ENCODE measurements at places on chromosomes 16 and 17. TPM values are rescaled to one million over a fixed set of nuclear protein-coding genes. Genes with fewer than 3 reads are reported as not detected.

GGA2 gene
- 76.4 TPM for total RNA-seq

AKAP1 gene
- 38.4 TPM for total RNA-seq

DNA sequence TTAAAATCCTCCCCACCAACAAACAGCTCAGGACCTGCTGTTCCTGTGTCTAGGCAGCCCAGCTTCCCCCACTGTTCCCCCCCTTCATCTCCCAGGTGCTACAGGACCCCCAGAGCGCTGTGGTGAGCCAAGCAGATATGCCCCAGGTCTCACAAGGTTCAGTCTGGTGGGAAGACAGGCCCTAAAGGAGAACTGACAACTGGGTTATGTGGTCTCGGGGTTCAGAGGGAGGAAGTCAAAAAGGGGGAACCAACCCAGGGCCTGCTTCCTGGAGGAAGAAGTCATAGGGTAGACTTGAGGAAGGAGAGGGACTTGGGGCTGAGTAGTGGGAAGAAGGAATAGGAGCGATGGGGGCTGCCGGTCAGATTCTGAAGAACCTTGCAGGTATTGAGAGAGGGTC lies 2.6 kb downstream of the RIPOR1 start:
- no peaks in the 10 kb centered on the region for H3K36me3 ChIP-seq
- H3K4me3 ChIP-seq = no peak overlapping the region
- H3K27me3 ChIP-seq = no peaks in the 10 kb centered on the region
- no peak for DNase-seq
- peaks cover 12% of the 10 kb centered on the region for H3K4me1 ChIP-seq

DNA sequence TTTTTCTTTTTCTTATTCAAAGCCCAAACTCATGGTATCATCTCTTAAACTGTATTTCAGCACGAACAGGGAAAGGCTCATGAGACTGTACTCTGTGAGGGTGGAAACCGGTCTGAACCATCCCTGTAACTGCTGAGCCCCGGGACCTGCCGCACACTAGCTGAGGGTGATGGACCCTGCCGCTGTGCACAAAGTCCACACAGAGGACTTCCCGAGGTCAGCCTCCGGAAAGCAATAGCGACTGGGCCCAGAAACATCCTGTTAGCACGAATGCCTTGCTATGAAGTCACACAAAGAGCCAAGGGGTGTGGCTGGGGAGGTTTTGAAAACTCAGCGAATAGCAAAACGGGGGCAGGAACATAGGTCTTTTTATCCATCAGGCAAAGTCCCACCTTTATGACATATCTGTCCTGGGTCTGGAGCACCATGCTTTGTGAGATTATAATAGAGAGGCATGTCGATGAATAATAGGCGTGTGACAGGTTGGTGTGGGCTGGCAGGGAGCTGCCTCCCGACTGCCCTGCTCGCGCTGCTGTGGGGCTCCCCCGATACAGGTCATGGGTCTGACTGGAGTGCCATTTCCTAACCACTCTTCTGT lies 33.4 kb downstream of the CDK5R1 start:
- no peaks in the 10 kb centered on the region for H3K4me1 ChIP-seq
- H3K36me3 ChIP-seq = no peaks in the 10 kb centered on the region
- H3K4me3 ChIP-seq = peak overlapping the region; percentile 47
- no peak overlapping the region for H3K27ac ChIP-seq
- no peak for DNase-seq

TBCD gene
- total RNA-seq = 46.0 TPM

P2RX5 gene
- total RNA-seq = 0.42 TPM

GRCh38 chr17:18331879-18332278 lies 16.8 kb downstream of the SMCR8 start:
- no peaks in the 10 kb centered on the region for H3K4me1 ChIP-seq
- DNase-seq = no peak
- H3K27me3 ChIP-seq = no peaks in the 10 kb centered on the region
- H3K36me3 ChIP-seq = no peaks in the 10 kb centered on the region
- H3K27ac ChIP-seq = no peak overlapping the region
- H3K4me3 ChIP-seq = no peak overlapping the region

KRT15 gene
- not detected for total RNA-seq

DNA sequence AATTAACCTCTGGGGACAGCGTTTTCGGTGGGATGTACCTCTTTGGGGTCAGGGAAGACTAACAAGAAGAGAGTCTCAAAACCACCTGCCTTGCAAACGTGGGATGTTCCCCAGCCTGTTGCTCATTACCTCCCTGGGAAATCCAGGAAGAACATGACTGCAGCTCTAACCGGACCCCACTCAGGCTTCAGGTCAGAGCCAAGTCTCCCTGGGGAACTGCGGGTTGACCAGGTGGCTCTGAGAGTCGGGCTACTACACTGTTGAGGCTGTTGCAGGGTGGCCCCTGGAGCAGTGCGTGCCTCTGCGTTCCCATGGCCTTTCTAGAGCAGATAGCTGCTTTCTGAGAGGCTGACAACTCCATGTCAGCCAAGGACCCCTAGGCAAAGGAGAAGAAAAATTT lies 309.1 kb downstream of the FOXL1 start:
- no peak overlapping the region for H3K27ac ChIP-seq
- no peaks in the 10 kb centered on the region for H3K36me3 ChIP-seq
- no peak for DNase-seq
- H3K4me3 ChIP-seq = no peak overlapping the region

DNA sequence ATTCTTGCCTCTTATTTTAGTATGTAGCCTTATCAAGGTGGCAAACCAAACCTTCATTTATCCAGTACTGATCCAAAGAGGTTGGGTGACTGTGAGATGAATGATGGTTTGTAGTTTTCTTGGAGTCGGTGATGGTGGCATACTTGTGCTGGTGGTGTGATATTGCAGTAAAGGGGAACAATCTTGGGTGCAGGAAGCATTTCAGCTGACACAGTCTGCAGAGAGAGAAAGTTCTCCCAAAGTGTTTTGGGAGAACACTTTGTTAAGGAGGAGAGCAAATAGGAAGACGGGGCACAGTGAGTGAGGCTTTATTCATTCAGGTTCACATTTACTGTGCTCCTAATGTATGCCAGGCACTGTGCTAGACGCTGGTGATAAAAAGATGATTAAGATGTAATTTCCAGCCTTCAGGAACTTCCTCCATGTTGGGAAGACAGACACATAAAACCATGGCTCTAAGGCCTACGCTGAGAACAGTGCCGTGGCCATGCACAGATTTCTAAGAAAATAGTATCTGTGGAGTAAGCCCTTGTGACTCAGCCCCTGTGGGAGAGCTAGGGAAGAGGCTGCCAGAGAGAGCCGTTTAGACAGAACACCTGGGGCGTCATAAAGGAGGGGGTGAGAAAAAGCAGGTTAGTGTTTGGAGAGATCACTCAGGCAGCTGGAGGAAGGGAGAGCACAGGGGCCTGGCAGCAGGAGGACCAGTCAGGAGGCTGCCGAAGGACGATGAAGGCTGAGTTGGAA lies 13.8 kb downstream of the HEATR3 start:
- no peak overlapping the region for H3K4me3 ChIP-seq
- H3K36me3 ChIP-seq = no peaks in the 10 kb centered on the region
- H3K27ac ChIP-seq = no peak overlapping the region
- DNase-seq = no peak

GRCh38 chr16:89061590-89062380 lies 31.9 kb upstream of the ACSF3 start:
- no peaks in the 10 kb centered on the region for H3K27me3 ChIP-seq
- no peak overlapping the region for H3K4me3 ChIP-seq
- no peaks in the 10 kb centered on the region for H3K36me3 ChIP-seq
- no peak for DNase-seq
- no peak overlapping the region for H3K27ac ChIP-seq

ACE gene
- total RNA-seq = 2.9 TPM

KRT25 gene
- not detected for total RNA-seq

DRC3 gene
- 7.8 TPM for total RNA-seq

HYDIN gene
- 3.6 TPM for total RNA-seq

GRCh38 chr16:88369447-88370008 lies 13.2 kb upstream of the ZNF469 start:
- no peaks in the 10 kb centered on the region for H3K36me3 ChIP-seq
- no peak overlapping the region for H3K27ac ChIP-seq
- H3K4me1 ChIP-seq = no peaks in the 10 kb centered on the region
- H3K27me3 ChIP-seq = no peaks in the 10 kb centered on the region
- no peak overlapping the region for H3K4me3 ChIP-seq

DNA sequence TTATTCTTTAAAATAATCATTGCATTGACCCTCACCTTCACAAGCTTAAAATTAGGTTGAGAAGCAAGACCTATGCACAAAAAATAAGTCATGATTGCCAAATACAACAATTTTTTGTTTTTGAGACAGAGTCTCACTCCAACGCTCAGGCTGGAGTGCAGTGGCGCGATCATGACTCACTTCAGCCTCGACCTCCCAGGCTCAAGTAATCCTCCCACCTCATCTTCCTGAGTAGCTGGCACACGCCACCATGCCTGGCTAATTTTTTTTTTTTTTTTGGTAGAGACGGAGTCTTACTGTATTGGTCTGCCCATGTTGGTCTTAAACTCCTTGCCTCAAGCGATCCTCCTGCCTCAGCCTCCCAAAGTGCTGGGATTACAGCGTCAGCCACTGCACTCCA lies 24.2 kb downstream of the ZNF652 start:
- DNase-seq = peak; percentile 57
- H3K27me3 ChIP-seq = no peaks in the 10 kb centered on the region
- no peak overlapping the region for H3K27ac ChIP-seq
- H3K4me3 ChIP-seq = no peak overlapping the region
- H3K36me3 ChIP-seq = no peaks in the 10 kb centered on the region

NRN1L gene
- total RNA-seq = 1.8 TPM

DNA sequence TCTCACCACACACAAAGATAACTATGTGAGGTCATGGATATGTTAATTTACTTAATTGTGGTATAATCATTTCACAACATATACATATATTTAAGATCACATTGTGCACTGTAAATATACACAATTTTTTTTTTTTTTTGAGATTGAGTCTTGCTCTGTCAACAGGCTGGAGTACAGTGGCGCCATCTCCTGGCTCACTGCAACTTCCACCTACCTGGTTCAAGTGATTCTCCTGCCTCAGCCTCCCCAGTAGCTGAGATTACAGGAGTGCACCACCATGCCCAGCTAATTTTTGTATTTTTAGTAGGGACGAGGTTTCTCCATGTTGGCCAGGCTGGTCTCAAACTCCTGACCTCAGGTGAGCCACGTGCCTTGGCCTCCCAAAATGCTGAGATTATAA lies 11.5 kb upstream of the PRSS54 start:
- no peaks in the 10 kb centered on the region for H3K27me3 ChIP-seq
- no peaks in the 10 kb centered on the region for H3K36me3 ChIP-seq
- H3K4me1 ChIP-seq = no peaks in the 10 kb centered on the region
- no peak overlapping the region for H3K4me3 ChIP-seq
- DNase-seq = no peak
- H3K27ac ChIP-seq = no peak overlapping the region

DNA sequence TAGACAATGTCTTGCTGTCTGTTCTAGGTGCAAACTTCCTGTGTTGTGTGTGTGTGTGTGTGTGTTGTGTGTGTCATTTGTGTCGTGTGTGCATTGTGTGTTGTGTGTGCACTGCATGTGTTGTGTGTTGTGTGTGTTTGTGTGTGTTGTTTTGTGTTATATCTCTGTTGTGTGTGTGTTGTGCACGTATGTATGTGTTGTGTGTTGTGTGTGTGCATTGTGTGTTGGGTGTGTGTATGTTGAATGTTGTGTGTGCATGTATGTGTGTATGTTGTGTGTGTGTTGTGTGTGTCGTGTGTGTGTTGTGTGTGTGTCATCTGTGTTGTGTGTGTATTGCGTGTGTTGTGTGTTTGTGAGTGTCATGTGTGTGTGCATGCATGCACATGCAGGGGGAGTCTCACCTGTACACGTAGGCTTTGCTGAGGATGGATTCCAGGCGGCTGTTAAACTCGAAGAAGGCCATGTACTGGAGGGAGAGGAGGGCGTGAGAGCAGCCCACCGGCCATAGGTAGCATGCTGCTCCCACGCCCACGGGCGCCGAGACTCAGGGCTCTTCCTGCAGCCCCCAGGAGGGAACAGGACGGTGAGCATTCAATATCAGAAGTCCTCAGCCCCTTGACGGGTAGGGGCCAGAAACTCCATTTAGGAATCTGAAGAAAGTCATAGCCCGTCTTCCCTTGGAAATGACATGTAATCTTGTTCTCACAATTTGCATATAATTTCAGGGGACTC lies 58.2 kb downstream of the CNGB1 start:
- H3K4me1 ChIP-seq = no peaks in the 10 kb centered on the region
- no peak for DNase-seq
- no peaks in the 10 kb centered on the region for H3K36me3 ChIP-seq

CWC25 gene
- total RNA-seq = 21.6 TPM

DNA sequence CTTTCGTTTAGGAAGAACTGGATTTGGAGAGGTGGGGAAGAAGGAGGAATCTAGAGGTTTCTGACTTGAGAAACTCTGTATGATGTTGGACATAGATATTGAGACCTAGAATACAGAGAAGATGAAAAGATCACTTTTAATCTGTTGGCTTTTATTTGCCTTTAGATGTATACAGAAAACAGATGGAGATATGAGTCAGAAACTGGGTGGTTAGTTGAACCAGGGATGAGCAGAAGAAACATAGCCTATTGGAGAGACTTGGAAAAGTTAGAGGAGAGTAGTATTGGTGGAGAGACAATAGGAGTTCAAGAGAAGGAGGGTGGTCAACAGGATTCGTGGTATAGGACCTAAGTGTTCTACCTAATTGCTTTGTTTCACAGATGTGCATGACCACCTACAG lies 5.1 kb downstream of the PHAF1 start:
- no peak for DNase-seq
- H3K27ac ChIP-seq = no peak overlapping the region
- no peaks in the 10 kb centered on the region for H3K27me3 ChIP-seq
- H3K36me3 ChIP-seq = no peaks in the 10 kb centered on the region
- H3K4me3 ChIP-seq = no peak overlapping the region
- H3K4me1 ChIP-seq = peaks cover 6% of the 10 kb centered on the region

WNT9B gene
- not detected for total RNA-seq

TBC1D26 gene
- 0.38 TPM for total RNA-seq

DNA sequence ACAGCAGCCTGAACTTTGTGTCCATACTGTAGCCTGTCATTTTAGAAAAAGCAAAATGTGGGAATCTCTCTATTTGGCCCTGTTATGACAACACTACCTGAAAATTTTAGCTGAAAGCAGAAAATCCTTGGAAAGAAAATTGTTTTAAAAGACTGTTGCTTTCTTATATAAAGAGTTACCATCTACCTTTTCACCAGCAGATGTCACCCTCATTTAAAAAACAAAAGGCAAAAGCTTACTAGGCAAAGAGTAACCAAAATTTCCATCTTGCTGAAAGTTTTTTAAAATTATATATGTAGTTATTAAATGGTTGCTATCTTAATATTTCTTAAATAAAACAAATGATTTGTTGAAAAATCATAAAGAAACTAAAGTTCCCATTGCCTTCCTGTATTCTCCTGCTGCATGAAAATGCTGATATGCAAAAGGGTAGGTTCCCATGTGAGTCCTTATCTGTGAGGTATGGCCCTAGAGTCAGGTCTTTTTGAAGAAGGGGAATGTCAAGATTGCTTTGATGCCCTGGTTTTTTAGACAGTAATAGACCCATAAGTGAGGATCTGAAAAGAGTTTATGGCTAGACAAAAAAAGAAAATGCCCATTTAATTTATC lies 61.0 kb downstream of the TNRC6C start:
- DNase-seq = no peak
- no peaks in the 10 kb centered on the region for H3K36me3 ChIP-seq
- no peak overlapping the region for H3K4me3 ChIP-seq
- no peaks in the 10 kb centered on the region for H3K27me3 ChIP-seq

All from ovary (tissue), 10 donors.